ENCODE measurements at places on chromosomes 7 and 10.

DNA sequence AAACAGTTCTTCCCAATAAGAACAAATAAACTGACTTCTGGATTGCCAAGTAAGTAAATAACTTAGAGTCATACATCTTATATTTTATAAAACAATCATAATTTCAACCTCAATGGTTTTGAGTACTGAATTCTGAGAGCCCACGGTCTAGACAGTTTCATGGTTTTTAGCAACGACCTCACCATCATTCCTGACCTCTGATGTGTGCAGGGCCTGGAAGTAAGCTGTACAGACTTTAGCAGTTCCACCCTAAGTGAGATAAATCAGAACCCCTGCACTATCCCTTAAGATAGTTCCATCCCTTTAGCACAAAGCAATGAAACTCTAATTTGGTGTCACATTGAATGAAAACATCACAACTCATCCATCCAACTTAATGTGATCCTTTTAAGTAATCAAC, 86.0 kb downstream of the NEBL start:
- DNase-seq: no peak

DNA sequence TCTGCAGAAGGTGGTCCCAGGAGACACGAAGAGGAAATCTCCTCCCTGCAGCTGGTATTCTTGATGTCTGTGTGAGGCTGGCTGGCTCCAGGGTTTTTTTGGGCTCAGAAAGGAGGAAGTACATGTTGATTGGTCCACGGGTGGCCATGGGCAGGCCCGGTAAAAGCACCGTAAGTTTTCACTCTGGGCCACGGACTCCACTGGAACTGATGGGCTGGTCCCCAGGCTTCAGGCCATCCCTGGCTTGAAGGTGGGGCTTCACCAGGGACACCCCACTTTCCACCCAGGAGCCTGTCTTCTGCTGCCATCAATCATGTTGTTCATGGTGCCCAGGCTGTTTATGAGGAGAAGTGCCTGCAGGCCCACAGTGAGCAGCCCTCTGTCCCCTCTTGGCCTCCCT, 736.8 kb downstream of the PCDH15 start:
- no peak for DNase-seq

DNA sequence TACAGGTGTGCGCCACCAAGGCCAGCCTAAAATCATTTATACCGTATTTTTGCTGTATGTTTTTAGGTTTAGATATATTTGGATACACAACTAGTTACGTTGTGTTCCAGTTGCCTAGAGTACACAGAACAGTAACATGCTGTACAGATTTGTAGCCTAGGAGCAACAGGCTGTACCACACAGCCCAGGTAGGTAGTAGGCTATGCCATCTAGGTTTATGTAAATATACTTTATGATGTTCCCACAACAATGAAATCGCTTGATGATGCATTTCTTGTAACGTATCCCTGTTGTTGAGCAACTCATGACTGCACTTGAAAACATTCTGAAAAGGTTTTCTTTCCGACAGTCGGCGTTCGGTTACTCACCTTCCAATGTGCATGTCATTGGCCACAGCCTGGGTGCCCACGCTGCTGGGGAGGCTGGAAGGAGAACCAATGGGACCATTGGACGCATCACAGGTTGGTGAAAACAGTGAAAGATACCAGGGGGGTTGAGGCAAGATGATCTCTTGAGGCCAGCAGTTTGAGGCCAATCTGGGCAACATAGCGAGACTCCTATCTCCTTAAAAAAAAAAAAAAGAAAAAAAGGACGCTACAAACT, 7.7 kb downstream of the PNLIP start:
- DNase-seq: no peak

DNA sequence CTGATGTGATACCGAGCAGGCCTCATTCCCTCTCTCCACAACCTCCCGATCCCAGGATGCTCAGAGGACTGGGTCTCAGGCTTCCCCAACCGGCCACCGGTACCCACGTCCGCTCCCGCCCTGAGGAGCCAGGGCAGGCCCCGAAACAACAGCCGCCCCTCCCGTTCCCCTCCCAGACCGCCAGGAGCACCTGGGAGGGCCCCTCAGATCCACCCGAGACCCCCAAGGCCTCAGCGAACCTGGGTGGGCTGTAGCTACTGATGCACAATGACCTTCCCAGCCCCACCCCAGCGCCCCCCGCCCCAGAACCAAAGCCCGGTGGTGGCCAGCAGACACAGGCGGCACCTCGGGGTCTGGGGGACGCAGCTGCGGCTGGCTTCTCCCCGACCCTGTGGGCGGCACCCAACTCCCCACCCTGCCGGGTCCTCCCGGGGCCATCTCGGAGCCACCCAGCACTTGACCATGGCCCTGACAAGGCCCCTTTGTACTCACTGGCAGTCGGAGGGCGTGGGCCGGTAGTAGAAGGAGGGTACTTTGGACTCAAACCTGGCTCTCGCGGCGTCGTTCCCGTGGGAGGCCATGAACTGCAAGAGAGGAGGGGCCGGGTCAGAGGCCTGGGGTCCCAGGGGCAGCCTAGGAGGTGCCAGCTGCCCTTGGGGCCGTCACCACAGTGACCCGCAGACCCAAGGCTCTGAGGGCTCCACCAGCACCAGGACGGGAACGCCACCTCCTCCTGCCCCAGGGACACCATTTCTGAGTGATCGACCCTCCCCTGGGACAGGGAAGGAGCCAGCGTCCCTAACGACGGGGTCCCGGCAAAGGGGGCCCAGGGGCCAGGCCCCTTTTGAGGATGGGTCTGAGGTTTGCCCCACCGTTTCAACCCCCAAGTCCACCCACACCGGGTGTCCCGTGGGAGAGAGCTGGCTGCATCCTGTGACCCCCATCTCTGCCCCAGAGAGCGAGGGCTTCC, 28.1 kb downstream of the ADAP1 start:
- no peak for DNase-seq

DNA sequence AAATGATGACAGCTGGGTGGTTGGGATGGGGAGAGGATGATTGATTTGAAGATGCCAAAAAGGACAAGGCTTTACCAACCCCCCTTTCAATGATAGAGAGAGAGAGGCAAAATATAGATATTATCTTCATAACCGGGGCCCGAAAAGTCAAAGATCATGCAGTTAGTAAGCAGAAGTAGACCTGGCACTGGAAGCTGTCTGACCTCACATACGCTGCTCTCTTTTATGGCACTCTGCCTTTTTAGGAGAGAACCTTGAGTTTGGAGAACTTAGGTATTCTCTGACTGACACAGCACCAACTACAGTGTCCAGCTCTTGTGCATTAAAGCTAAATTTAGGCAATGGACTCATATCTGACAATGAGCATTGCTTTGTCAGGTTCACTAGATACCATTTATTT, 30.7 kb downstream of the CNNM2 start:
- DNase-seq: no peak

DNA sequence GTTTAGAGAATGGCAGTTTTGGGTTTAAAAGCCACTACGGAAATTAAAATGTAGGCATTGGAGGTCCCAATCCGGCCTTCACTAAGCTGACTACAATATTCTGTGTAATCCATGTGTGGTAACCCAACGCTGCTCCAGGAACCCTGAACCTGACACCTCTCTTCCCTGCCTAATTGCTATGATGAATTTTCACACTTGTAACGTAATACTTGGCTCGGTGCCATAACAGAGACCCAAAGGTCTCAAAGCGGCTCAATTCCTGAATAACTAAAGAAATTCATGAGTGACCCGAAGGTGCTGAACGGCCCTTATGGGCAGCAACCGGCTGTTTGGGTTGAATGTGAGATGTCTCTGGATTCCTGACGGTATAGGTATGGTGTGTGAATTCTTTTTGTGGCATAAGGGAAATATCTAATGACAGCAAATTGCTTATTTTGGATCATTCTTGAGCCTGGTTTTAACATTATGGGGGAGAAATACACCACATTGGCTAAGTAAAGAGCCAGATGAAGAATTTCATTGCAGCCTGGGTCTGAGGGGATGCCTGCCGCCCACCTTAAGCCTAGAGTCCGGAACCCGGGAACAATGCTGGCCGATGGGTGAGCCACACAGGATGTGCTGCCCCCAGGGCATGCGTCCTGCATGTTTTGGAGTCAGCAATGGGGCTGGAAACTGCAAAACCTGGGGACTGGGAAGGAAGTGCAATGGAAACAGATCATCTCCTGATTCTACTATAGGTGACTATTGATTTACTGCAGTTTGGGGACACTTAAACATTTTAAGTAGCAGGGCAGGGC, 69.7 kb upstream of the FZD8 start:
- DNase-seq: no peak

GRCh38 chr7:39617005-39617404, 6.4 kb upstream of the RALA start:
- DNase-seq: no peak

- DNase-seq: no peak
These were observed 63.7 kb downstream of the TRUB1 start for GRCh38 chr10:115001506-115002381.

DNA sequence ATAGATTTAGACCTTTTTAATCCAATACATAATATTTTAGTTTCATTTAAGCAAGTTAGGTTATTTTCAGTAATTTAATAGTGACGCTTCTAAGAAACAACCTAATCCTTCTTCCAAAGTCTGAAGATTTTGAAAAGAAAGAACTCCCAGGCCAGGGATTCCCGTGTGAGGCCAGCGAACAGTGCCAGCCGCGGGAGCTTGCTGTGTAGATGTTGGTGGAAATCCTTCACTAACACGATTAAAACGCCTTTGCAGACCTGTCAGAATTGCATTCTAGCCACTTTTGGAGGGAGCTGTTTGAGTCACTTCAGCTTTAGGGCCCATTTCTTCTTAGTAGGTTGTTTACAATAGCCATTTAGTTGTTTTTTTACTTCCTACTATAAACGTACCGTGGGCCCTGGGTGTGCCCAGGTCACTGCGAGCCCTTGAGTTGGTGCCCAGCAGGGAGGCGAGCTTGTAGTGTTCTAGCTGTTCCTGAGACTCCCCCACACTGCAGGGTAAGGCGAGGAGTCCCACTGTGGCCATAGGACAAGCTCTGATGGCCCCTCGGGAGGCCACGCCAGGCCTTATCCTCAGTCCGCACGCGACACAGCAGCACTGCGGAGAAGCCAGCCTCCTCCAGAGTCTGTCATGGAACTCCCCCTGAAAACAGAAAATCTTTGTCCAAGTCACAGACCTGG, 32.3 kb downstream of the PPP2R2D start:
- DNase-seq: no peak

- no peak for DNase-seq
These were observed 64.8 kb upstream of the CALD1 start for GRCh38 chr7:134714470-134715205.

GRCh38 chr10:59126261-59126660, 50.2 kb upstream of the PHYHIPL start:
- DNase-seq: no peak

- DNase-seq: no peak
These were observed 3.1 kb upstream of the UPP1 start for GRCh38 chr7:48085942-48086341.

GRCh38 chr7:116598861-116599260, 73.1 kb upstream of the MET start:
- no peak for DNase-seq

GRCh38 chr7:105934572-105935185, 28.4 kb upstream of the CDHR3 start:
- DNase-seq: no peak

- no peak for DNase-seq
These were observed 158.2 kb upstream of the TMEM229A start for GRCh38 chr7:124191030-124191429.

- DNase-seq: no peak
These were observed 252.7 kb downstream of the TCERG1L start for GRCh38 chr10:131058799-131059198.

- DNase-seq: no peak
These were observed 83.3 kb upstream of the PAX2 start for GRCh38 chr10:100662067-100662466.

DNA sequence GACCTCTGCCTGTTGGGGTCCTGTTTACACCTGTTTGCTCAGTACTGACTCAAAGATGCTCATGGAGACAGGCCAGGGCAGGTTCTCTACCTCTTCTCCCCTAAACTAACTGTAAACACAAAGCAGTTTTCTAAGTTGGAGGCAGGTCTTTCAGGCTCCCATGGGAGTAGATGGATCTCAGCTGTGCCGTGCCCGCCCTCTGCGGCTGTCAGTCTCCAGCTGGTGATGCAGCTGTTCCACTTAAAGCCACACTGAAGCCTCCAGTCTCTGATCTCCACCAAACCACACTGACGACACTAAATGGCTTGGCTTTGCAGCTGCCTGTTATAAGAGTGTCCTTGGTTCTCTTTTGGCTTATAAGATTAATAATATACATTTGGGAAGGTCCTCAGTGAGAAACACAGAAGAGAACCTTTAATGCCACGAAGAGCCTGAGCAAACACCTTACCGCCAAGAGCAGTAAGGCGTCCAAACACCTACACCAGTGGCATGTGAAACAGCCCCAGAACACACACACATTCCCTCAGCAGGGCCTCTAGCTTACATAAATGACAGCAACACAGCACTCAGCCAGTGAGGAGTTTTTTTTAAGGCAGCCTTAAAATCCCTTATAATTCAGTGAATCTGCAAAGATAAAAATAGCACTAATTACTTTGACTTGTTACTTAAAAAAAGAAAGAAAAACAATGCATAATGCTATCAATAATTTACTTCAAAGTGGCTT, 60.4 kb upstream of the KCNIP2 start:
- DNase-seq: no peak

- DNase-seq: no peak
These were observed 181.3 kb upstream of the FOXK1 start for GRCh38 chr7:4500812-4501211.

DNA sequence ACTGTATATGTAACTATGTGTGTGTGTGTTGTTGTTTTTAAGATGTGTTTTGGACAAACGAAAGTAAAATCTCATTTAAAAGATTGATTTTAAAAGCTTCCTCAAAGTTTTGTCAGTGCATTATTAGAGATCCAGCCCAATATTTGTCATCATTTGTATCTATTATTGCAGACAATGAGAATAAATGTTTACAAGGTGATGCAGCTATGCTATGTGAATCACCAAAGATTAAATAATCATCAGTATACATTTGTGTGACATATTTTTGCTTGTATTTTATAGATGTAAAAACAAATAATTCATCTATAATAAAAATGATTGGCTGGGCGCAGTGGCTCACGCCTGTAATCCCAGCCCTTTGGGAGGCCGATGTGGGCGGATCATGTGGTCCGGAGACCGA, 35.3 kb upstream of the RTKN2 start:
- DNase-seq: no peak

GRCh38 chr10:105950410-105950809, 1214.1 kb downstream of the SORCS1 start:
- no peak for DNase-seq
